ENCODE measurements at places on chromosomes 11 and 22.

- peak; percentile 75 for DNase-seq
Observed at GRCh38 chr11:45655347-45655756, 10.1 kb downstream of the CHST1 start.

GRCh38 chr22:35274154-35274871, 17.0 kb downstream of the HMGXB4 start:
- no peak for DNase-seq

DNA sequence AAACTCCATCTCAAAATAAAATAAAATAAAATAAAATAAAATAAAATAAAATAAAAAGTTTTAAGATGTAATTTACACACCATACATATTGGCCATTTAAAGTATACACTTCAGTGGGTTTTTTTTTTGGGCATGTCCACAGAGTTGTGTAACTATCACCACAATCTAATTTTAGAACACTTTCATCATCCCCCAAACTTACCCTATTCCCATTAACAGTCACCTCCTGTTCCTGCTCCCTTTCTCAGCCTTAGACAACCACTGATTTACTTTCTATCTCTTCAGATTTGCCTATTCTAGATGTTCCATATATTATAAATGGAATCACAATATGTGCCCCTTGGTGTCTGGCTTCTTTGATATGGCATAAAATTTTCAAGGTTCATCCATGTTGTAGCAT, 4.6 kb upstream of the ACER3 start:
- peak; percentile 30 for DNase-seq

DNA sequence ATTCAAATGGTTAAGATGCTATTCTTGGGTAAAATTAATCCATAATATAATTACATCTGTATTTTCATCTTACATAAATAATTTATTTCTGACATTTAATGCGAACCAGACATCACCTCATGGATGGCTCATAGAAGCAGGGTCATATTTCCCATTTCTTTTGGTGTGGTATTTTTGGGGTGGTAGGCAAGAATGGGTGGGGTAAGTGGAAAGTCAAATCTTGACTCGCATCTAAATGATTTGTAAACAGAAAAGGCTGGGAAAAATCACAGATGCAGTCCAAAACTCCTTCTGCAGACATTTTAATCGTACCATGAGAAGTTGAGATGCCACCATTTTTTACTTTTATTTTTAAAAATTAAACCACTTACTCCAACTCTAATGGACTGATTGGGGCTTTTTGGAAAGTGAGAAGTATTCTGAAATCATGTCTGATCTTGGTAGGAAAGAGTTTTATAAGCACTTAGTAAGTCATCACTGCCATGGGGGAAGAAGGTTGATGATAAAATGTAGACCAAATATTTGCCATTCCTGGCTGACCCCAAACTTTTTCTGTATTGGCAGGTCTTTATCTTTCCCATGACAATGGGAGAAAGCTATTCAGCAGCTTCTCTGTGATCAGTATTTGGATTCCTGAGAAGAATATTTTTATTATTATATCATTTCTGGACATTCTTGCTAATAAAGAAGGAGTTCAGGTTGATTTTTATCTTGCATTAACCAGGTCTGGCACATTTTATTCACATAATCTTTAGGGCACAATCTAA, 47.2 kb upstream of the BLID start:
- DNase-seq, result no peak

DNA sequence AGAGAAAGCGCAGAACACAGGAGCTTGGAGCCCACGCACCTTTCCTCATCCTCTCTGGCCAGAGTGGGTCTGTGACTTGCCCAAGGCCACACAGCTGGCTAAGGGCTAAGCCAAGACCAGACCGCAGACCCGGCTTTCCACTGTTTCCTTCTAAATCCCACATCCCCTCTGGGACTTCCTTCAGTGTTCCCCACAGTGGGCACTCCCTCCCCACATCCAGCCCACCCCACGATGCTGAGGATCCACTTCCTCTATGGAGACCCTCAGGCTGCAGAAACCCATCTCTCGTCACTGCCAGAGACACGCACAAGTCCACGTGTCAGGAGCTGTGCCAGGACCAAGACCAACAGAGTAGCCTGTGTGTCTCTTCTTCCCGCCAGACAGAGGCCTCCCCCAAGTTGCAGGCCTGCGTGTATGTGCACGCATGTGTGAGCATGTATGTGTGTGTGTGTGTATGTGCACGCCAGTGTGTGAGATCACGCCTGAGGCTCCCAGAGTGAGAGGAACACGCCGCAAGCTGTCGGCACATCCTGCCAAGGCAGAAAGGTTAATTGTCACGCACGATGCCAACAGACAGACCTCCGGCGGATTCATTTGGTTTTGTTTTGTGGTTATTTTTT, 21.6 kb downstream of the PDGFB start:
- peak; percentile 53 for DNase-seq

GRCh38 chr11:8865304-8865703, 45.7 kb upstream of the AKIP1 start:
- DNase-seq, result no peak

DNA sequence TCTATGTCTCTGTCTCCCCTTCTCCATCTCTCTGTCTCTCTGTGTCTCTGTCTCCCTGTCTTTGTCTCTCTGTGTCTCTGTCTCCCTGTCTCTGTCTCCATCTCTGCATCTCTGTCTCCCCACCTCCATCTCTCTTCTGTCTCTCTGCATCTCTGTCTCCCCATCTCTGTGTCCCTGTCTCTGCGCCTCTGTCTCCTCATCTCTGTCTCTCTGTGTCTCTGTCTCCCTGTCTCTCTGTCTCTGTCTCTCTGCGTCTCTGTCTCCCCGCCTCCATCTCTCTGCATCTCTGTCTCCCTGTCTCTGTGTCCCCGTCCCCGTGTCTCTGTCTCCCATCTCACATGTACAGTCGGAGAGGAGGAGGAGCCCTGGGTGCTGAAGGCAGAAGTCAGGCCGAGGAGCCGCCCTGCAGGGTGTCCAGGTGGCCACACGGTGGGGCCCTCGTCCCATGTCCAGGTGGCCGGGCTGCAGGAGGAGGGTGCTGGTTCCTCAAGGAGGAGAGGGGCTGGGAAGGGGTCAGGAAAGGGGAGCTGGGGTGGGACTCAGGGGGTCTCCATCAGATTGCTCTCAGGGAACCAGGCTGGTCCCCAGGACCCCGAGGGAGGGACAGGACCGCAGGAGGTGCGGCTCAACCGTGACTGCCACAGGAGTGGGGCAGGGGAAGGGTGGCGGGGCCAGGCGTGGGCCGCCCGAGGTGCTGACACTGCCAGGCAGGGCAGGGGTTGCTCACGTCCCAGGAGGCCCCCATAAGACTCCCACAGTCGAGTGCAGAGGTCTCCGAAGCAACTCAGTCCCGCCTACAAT, 25.6 kb upstream of the TH start:
- DNase-seq, result peak; percentile 89

- DNase-seq, result no peak
Observed at GRCh38 chr22:47625531-47626427, 863.3 kb downstream of the TBC1D22A start.

DNA sequence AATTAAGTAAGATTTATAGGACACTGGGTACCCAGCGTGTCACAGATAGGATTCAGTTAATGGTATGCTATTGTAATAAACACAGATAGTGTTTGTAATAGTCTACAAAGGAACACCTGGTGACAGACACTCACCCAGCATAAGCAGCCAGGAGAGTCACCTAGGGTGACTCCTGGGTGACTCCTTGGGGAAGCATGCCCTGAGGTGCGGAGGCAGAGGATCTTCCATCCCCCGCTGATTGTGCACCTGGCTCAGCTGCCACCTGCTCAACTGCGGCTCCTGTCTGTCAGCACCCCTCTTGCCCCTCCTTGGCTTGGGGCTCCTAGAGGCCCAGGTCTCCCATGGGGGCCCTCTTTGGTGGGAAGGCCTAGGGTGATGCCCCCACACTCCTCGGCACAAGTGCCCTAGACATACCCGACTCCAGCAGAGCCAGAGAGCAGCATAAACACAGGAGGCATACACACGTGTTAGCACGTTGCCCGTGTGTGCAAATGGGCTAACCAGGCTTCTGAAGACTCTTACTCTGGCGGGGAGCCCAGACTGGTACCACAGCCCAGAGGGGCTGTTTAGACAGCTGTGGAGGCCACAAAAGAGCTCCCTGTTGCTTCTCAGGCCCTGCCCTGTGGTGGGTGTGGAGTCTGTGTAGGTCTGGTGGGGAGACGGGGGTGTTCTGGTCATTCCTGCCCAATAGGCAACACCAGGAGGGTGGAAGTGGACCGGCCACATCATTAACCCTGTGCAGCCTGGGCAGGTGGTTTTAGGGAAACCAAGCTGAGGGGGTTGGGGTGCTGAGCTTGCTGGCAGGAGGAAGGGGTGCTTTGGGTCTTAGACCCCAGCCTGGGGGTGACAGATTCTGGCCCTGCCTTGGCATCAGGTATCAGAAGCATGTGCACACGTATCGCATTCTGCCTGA, 3.0 kb downstream of the INPPL1 start:
- DNase-seq, result no peak

DNA sequence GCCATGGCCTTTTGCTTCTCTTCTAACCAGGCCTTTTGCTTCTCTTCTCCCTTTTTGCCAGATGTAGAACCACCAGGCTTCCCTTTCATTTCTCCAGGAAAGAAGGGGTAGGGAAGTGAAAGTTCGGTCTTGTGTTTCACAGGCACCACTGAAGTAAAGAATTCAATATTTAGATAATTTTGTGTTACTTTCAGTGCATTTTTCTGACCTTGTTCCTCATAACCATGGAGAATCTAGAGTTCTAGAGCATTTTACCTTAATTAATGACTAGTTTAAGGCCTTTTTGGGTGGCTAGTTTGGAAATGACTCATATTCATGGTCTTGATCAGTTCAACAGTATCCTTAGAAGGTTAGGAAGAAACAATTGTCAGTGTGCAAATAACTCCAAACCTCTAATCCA, 22.7 kb downstream of the GRAMD1B start:
- DNase-seq, result no peak

- peak; percentile 40 for DNase-seq
Observed at GRCh38 chr22:22462813-22463567, 45.6 kb downstream of the ZNF280B start.

GRCh38 chr11:12846786-12847615, 162.1 kb upstream of the RASSF10 start:
- DNase-seq, result no peak

DNA sequence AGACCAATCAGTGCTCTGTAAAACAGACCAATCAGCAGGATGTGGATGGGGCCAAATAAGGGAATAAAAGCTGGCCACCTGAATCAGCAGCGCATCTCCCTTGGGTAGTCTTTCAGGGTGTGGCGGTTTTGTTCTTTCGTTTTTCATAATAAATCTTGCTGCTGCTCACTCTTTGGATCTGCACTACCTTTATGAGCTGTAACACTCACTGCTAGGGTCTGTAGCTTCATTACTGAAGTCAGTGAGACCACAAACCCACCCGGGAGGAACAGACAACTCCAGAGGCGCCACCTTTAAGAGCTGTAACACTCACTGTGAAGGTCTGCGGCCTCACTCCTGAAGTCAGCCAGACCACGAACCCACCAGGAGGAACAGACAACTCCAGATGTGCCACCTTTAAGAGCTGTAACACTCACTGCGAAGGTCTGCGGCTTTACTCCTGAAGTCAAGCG, 175.5 kb upstream of the PDGFD start:
- DNase-seq, result no peak

DNA sequence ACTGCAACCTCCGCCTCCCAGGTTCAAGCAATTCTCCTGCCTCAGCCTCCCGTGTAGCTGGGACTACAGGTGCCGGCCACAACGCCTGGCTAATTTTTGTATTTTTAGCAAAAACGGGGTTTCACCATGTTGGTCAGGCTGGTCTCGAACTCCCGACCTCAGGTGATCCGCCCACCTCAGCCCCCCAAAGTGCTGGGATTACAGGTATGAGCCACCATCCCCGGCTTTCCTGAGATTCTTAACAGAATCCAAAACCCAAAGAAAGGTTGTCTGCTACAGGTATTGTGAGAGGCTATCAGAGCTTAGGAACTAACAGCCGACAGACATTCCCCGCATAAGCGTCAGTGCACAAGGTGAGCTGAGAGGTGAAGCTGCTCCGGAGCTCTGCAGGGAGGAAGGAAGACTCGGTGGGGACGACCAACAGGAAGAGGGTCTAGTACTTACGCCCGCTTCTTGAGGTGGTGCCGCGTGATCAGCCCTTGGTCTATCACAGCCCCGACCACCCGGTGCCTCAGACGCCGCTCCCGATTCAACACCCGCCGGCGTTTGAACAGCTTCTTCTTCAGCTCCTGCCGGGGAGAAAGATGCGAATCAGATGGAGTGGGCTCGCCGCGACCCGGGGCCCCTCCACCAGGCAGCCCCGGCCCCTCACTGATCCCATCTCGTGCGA, 470 bp downstream of the C11orf98 start:
- peak; percentile 83 for DNase-seq

Data from hematopoietic multipotent progenitor cell treated with erythropoietin and hydrocortisone succinate and interleukin-3 and kit ligand, for 4 days (in vitro differentiated cells).